ENCODE measurements at places on chromosomes 2 and 18. TPM values are rescaled to one million over a fixed set of nuclear protein-coding genes. Genes with fewer than 3 reads are reported as not detected.

- no peaks in the 10 kb centered on the region for H3K36me3 ChIP-seq
- no peak overlapping the region for H3K4me3 ChIP-seq
- H3K4me1 ChIP-seq: no peaks in the 10 kb centered on the region
- H3K27me3 ChIP-seq: no peaks in the 10 kb centered on the region
- H3K27ac ChIP-seq: no peak overlapping the region
Observed at GRCh38 chr2:20061476-20061875, 10.0 kb upstream of the LAPTM4A start.

DNA sequence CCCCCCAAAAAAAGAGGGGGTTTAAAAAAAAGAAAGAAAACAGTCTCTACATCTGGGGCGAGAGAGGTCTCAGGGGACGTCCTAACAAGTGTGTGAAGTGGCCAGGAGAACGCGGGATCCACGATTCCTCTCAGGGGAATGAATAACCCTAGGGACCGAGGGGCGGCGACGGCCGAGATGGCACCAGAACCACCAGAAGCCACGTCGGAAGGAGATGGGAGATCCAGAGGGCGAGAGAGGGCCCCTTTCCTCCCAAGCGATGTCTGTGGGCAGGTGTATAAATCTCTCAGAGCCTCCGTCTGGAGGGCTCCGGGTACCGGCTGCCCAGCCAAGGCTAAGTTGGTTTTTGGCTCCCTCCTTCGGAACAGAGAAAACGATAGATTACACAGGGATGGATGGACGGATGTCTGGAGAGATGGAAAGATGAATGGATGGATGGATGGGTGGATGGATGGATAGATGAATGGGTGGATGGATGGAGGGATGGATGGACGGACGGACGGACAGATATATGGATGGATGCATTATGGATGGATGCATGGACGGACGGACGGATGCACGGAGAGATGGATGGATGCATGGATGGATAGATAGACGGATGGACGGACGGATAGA is 1.7 kb downstream of the EPHA4 start:
- H3K36me3 ChIP-seq: no peaks in the 10 kb centered on the region
- H3K27ac ChIP-seq: no peak overlapping the region
- peak overlapping the region; percentile 74 for H3K4me3 ChIP-seq
- peak; percentile 23 for DNase-seq

- H3K4me1 ChIP-seq: peaks cover under 1% of the 10 kb centered on the region
- no peak overlapping the region for H3K4me3 ChIP-seq
- no peak for DNase-seq
- H3K27me3 ChIP-seq: no peaks in the 10 kb centered on the region
- H3K27ac ChIP-seq: no peak overlapping the region
Observed at GRCh38 chr2:85954590-85955458, 66.0 kb upstream of the ST3GAL5 start.

DNA sequence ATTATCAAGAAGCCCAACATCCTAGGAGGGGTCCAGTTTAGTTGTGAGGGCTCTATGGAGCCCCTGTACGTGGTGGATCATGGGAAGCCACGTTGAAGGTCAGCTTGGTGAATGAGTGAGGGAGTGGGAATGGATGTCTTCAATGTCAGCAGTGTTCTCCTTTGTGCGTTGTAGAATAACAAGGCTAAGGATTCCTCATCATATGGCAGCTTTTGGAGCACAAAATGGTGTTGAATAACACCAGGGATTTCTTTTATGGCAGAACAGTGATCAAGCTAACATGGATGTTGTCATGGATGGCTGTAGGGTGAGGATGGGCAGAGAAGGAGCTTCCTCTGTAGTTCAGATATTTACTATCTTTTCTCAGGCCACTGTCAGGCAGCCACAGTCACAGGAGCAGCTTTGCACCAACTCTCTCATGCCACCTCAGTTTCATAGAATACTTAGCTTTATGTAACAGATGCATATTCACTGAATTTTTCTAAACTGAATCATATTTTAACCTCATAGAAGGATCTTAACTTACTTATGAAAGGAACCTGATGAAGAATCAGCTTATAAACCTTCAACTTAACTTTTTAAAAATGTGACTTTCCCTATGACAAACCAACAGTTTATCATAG is 284.5 kb upstream of the EPAS1 start:
- no peak overlapping the region for H3K4me3 ChIP-seq
- H3K4me1 ChIP-seq: peaks cover 8% of the 10 kb centered on the region
- no peaks in the 10 kb centered on the region for H3K27me3 ChIP-seq
- H3K27ac ChIP-seq: no peak overlapping the region
- DNase-seq: no peak

Gene TSPYL6
- total RNA-seq: not detected
